ENCODE measurements at places on chromosomes 5 and 9. TPM values are rescaled to one million over a fixed set of nuclear protein-coding genes. Genes with fewer than 3 reads are reported as not detected.

The MARCOL gene
- total RNA-seq, result not detected

The OLFM1 gene
- not detected for total RNA-seq

The MAMDC4 gene
- total RNA-seq, result 13.4 TPM

The PCDHB9 gene
- total RNA-seq, result not detected

The UGT3A1 gene
- total RNA-seq, result not detected

The SARDH gene
- total RNA-seq, result 4.3 TPM

The CMBL gene
- 2.2 TPM for total RNA-seq

The TAL2 gene
- not detected for total RNA-seq

The POLR3G gene
- 1.7 TPM for total RNA-seq

The UBLCP1 gene
- 32.9 TPM for total RNA-seq

The TRPM3 gene
- not detected for total RNA-seq

The CDH10 gene
- not detected for total RNA-seq

The POU5F2 gene
- 0.63 TPM for total RNA-seq

The CDC20B gene
- total RNA-seq, result not detected

The C5orf52 gene
- total RNA-seq, result not detected

The FBXW2 gene
- total RNA-seq, result 84.7 TPM

The CD274 gene
- total RNA-seq, result 10.7 TPM

The DENND4C gene
- 44.2 TPM for total RNA-seq

The PCDHGA6 gene
- total RNA-seq, result 0.10 TPM

The TICAM2 gene
- 0.77 TPM for total RNA-seq

All from activated naive CD4-positive, alpha-beta T cell treated with anti-CD3 and anti-CD28 coated beads, Interleukin-2, amount 10 ng/mL, durations not matched to agents 5 hours and 36 hours (primary cell).